ENCODE measurements at places on chromosomes 4 and X. TPM values are rescaled to one million over a fixed set of nuclear protein-coding genes. Genes with fewer than 3 reads are reported as not detected.

NKX3-2 gene
- 0.18 TPM for total RNA-seq

- no peak for DNase-seq
These were observed 29.2 kb downstream of the MAP7D3 start for GRCh38 chrX:136221851-136222513.

RCHY1 gene
- 33.0 TPM for total RNA-seq

TRPC5OS gene
- total RNA-seq = not detected

RTL9 gene
- 1.5 TPM for total RNA-seq

- DNase-seq = no peak
These were observed 163.7 kb downstream of the NPNT start for GRCh38 chr4:106058921-106059320.

LDB2 gene
- 22.3 TPM for total RNA-seq

GRCh38 chrX:119235051-119235511 lies 1.0 kb upstream of the PGRMC1 start:
- DNase-seq = no peak

STBD1 gene
- total RNA-seq = 4.6 TPM

- DNase-seq = no peak
These were observed 3.3 kb upstream of the PTTG2 start for GRCh38 chr4:37956941-37957340.

- DNase-seq = no peak
These were observed 3.5 kb upstream of the HTRA3 start for GRCh38 chr4:8266088-8266487.

DNA sequence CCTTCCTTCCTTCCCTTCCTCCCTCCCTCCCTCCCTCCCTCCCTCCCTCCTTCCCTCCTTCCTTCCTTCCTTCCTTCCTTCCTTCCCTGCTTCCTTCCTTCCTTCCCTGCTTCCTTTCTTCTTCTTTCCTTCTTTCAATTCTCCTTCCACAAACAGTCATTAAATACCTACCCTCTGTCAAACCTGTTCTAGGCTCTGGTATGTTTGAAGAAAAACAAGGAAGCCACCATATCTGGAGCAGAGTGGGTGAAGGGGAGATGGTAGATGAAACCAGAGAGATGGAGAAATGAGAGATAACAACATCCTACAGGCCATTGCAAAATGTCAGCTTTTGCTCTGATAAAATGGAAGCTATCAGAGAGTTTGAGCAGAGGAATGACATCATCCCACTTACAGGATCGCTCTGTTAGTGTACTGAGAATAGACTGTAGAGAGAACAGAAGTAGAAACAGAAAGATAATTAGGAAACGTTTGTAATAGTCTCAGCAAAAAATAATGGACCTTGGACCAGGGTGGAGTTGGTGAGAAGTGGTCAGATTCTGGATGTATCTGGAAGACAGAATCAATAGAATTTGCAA lies 334.0 kb downstream of the STIM2 start:
- no peak for DNase-seq

GRCh38 chr4:142236268-142236667 lies 599.9 kb downstream of the IL15 start:
- DNase-seq = no peak

GRCh38 chr4:89119836-89120235 lies 8.5 kb downstream of the TIGD2 start:
- no peak for DNase-seq

GRCh38 chrX:126820700-126821420 lies 1.3 kb downstream of the PRR32 start:
- DNase-seq = no peak

DNA sequence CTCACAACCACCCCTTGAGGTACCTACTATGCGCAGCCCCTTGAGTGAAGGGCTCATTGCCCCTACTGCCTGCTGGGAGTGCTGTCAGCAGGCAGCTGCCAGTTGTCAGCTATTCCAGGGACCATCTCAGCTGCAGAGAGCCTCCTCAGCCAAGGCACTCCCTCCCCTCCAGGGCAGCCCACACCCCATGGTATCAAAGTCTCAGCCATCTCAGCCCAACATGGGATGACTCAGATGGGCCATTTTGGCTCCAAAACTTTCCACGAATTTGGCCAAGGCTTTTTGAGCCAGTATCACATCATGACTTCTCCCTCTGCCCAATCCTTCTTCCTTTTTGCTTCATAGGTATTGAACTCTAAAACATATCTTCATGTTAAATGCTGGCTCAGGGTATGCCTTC lies 61.4 kb upstream of the MAP3K15 start:
- DNase-seq = no peak

All from ovary (tissue), 10 donors.